Stimulated activated CD8-positive, alpha-beta memory T cell treated with anti-CD3 and anti-CD28 coated beads, Interleukin-15, amount 100 ng/mL, for 1 hour (primary cell): ENCODE measurements at places on chromosomes 5 and 9.

DNA sequence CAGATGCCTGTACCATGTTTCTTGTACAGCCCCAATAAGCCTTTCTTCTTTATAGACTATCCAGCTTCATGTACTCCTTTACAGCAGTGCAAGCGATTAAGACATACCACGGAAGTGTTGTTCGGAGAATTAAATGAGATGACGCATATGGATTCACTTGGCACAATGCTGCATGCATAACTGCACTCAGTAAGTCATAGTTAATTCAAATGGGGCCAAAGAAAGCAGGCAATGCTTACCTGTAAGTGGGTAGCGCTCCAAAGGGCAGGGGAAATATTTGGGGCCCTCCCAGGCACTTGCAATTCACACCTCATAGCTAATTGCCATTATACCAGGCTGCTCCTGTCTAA lies 7.7 kb upstream of the ADRA1B start:
- no peak for DNase-seq

- DNase-seq = no peak
Observed at GRCh38 chr9:128747241-128747640, 23.3 kb upstream of the ZDHHC12 start.

GRCh38 chr9:22446950-22447617 lies 460 bp downstream of the DMRTA1 start:
- DNase-seq = no peak

GRCh38 chr5:81014348-81014747 lies 54.2 kb downstream of the RASGRF2 start:
- DNase-seq = no peak

DNA sequence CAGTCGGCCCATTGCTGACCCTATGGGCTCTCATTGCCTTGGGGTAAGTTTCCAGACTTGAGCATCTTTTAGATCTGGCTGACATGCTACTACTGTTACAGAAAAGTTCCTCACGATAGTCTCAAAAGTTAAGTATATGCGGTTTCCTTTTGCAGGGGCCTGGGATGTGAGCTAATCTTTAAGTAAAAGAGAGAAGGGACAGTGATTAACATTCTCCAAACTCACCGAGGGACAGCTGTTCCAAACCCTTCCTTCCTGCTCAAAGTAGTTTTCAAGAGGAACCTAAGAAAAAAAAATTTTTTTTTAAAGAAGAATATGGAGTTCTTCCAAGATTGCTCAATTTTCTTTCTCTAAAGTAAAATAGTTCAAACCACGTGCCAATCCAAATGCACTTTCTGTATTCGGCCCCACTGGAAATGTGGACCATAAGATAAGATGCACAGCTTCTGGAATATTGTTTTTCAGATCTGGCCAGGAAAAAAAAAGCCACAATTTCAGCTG lies 168.0 kb upstream of the SPRY4 start:
- no peak for DNase-seq

DNA sequence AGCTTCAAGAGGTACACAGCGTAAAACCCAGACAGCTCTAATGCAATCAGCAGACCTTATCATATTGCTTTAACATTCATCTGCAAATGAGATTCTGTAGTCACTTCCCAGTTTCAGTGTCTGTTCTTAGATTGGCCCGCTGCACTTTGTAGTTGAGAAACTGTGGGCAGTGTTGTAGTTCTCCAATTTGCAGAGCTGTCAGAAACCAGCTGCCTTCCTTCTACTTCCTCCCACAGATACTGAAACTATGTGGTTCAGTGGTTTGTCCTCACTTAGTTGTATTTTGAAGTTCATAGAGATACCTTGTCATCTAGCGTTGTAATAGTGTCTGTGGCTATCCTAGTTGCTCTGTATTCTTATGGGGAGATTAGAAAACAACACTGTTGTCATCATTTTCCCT lies 39.6 kb upstream of the TRIM36 start:
- DNase-seq = peak; percentile 3

GRCh38 chr9:76700916-76701315 lies 63.3 kb upstream of the PCA3 start:
- no peak for DNase-seq
